ENCODE measurements at places on chromosomes 3 and 15.

DNA sequence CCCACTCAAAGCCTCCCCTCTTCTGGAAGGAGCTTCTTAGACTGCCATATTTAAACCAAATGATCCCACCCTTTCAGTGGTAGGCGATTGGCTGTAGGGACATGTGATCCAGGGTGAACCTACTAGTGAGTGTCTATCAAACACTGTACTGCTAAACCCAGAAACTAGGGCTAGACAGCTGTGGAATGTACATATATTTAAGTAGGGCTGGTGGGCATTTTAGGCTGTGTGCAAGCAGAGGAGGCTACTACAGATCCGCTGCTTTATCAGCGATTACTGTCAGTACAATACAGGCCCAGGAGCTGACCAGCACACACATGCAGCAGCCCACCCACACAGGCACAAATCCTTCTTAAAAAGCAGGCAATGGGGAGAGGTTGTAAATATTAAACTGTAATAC, 15.4 kb upstream of the LARP6 start:
- no peak for DNase-seq

DNA sequence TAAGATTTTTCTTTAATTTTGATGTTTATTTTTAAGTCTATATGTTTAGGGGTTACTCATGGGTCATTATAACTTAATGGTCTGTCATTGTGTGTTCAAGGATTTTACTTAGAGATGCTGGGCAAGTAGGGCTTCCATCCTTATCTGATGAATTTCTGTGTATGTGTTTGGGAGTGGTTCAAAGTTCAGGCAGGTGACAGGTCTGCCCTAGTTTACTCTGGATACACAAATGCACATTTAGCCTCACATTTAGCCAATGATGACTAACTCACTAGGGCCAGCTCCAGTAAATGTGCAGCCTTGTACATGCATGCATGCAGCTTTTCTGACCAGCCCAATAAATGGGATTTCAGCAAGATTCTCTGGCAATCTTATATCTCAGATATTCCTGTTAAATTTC, 554.1 kb downstream of the SI start:
- no peak for DNase-seq

GRCh38 chr3:185983495-185984141, 45.8 kb upstream of the TRA2B start:
- peak; percentile 56 for DNase-seq

GRCh38 chr3:20246662-20247061, 60.7 kb upstream of the SGO1 start:
- no peak for DNase-seq

GRCh38 chr15:64503640-64504039, 43.3 kb downstream of the ZNF609 start:
- DNase-seq = no peak

DNA sequence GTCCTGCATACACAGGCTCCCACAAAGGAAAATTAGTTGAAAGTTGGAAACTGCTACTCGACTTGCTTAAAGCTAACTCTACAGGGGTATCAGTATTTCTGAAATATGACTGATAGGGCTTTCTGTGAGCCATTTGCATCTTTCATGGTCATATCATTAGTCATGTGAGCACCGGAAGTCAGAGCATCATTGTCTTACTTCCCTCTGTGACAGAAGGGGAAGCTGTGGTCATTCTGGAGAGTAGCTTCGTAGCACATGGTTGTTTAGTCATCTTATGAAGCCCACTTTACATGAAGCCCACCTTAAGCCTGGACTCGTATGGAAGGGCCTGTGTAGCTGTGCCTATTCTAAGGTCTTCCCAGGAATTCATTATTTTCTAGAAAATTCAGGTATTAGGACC, 69.0 kb downstream of the COL6A5 start:
- no peak for DNase-seq

DNA sequence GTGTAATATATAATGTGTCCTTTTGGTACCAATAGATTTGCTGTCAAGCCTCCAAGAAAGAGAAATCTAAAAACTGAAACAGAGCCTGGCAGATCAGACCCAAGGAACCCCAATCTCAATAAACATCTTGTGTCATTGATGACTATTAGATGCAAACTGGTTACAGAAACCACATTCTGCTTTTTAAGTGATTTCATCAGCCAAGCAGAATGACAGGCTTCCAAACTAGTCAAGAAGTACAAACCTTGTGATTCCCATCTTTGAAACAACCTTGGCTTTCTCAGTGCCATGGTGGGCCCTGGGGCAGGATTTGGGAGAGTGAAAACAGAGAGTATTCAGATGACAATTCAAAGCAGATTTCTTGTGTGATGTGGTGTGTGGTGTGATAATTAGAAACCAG, 45.6 kb upstream of the STRIT1 start:
- no peak for DNase-seq

DNA sequence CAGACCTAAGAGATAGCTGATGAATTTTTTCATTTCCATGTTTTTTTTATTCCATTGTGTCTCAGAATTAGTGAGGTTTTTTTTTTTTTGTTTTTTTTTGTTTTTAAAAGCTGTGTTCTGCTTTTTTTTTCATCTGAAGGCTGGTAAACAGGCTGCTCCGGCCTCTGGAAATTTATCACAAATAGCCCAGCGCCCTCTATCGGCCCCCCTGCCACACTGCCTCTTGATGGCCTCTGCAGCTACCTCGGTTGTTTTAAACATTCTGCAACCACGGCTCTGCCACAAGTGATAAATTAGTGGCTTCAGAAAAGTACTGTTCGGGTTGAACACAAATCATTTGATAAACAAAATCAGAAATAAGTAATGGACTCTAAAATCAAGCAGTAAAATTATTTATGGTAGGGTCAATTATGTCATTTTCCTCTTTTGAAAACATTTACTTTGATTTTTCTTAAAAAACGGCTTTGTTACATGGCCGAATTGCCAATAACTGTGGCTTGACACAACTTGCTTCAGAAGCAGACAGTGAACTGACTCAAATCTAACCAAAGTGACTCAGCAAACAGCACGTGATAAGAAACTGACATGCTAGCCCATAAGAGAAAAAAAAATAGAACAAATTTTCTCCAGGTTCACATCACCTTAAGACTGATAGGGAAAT, 87.8 kb downstream of the RSL24D1 start:
- DNase-seq = peak; percentile 13

- DNase-seq = no peak
Observed at GRCh38 chr3:23726811-23727548, 78.8 kb upstream of the UBE2E1 start.

- no peak for DNase-seq
Observed at GRCh38 chr3:77718311-77718710, 678.4 kb downstream of the ROBO2 start.

DNA sequence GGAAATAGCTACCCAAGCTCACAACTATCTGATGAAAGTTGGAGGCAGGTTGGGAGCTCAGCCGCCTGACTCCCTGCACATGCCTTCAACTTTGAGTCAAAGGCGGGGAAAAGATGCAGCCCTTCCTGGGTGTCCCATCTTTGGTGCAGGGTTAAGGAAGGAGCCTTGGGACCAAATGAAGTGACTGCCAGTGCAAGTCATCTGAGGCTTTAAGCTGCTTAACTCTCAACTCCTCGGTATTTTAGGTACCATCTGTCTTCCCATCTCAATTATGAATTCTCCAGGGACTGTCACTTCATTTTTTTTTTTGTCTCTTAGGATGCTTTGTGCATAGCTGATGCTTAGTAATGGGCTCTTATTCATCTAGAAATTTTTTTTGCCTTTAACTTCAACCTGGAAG, 408.8 kb upstream of the C2CD4B start:
- no peak for DNase-seq

GRCh38 chr3:23720059-23720458, 85.7 kb upstream of the UBE2E1 start:
- no peak for DNase-seq

GRCh38 chr15:31020542-31020941, 29.1 kb upstream of the MTMR10 start:
- DNase-seq = no peak

DNA sequence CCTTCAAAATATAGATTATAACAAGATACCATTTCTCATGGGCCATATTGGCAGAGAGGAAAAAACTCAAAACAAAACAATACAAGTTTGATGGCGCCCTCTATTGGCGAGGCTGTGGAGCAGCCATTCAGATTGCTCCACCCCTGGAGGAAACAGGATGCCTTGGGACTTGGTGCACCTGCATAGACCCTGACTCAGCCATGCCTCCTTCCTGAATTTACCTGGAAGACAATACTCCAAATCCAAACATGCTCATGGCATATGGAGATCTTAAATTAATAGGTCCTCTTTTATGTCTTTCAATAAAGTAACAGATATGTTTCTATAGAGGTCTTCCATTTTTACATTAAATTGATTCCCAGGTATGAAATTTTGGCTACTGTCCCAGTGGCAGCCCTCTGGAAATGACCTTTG, 90.0 kb downstream of the APBA2 start:
- DNase-seq = peak; percentile 67

- DNase-seq = no peak
Observed at GRCh38 chr15:68830141-68830785, 9.6 kb upstream of the ANP32A start.

GRCh38 chr3:194395778-194396538, 3.1 kb downstream of the GP5 start:
- DNase-seq = no peak

GRCh38 chr3:36032180-36033047, 347.9 kb upstream of the STAC start:
- no peak for DNase-seq

DNA sequence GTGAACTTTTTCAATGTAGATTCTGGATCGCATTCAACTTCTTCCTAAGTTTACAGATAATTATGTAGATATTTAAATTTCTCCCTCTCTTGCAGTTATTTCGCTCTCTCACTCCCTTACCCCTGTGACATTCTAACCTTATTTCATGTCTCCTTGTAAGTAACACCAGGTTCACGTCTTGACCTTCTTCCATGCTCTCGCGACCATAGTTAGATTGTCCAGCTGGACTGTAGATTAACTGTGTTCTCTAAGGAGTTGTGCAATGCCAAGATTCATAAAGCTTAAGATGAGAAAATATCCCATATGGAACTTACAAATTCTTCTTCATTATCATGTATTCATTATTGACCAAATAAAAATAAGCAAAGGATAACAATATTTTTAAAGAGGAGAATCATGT, 430.5 kb downstream of the GABRG3 start:
- no peak for DNase-seq

DNA sequence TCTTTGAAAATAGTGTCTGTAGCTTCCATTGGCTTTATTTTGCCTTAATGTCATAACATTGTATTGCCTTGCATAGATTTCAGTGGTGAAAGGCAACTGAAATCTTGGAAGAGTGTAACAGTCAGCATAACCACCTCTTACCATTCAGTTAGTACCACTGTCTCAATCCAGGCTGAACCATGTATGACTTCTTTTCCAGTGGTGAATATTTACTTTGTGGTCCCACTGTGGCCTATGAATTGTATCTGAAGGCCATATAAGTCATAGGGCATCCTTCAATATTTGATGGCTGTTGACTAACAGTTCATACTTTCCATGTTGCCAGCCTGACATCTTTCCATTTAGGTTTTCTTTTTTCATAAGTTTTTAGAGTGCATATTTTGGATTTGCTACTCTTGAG, 38.4 kb downstream of the MED12L start:
- DNase-seq = no peak

DNA sequence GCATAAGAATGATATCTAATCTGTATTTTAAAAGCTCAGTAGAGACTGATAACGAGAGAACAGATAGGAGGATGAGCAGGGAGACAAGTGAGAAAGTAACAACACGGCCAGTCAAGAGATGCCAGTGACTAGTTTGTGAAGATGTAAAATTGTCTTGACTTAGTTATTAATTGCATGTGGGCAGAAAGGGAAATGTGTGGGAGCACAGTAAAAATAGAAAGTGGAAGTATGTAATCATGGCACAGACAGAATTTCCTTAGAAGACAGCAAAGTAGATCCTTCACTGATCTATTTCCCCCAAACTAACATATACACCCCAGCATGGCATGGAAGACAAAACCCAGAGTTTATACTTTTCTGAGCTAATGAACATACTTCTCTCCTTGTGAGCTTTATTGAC, 344.5 kb downstream of the FGF12 start:
- DNase-seq = no peak

DNA sequence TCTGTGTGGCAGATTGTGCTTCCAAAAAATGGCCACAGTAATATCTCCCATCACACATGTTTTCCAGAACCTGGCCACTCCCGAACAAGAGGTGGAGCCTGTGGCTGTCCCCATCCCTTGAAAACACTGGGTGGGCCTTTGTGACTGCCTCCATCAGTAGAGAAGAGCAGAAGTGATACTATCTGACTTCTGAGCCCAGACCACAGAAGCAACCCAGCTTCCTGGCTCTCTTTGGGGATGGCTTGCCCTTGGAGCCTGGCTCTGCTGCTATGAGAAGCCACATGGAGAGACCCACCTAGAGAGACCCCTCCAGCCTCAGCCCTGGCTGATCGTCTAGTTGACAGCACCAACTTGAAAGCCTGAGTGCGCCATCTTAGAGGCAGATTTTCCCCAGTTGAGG, 39.8 kb upstream of the CMTM8 start:
- no peak for DNase-seq

- DNase-seq = no peak
Observed at GRCh38 chr3:347581-347980, 151.0 kb downstream of the CHL1 start.

DNA sequence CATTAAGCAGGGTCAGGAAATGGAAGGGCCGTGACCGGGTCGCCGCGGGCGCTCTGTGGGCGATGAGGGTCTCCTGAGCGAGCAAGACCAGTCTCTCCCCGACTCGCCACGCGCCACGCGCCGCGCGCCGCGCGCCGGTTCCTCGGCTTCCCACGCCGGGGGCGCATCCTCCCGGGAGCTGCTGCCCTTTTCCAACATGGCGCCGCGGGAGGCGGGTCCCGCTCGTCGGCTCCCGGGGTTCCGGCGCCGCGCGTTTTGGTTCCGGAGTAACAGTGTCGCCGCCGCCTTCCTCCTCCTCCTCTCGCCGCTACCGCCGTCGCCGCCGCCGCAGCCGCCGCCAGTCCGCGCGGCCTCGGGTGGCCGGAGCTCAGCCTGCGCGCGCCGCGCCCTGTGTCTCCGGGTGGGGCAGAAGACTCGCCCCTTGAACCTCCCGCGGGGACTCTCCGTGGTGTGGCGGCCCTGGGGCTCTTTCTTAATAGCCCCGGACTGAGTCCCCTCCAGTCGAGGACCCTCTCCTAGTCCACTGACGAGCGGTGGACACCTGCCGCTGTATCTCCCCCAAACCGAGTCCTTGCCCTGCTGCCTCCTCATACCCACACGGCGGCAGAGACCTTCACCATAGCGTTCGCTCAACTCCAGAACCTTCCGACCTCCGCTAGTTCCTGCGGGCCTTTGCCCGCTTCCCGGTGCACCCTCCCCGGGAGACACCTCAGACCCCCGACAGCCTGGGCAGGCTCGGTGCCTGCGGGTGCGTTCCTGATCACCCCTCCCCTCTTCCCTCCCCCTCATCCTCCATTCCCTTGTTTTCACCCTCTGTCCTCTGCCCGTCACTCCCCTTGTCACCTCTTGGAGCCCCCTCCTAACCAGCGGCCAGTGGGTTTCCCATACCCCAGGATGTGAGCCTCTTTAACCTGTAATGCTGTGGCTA, at the start of gene MAP2K5:
Gene MAP2K5, plus strand, starts transcription at position 284 of the 928 bp plus-strand sequence. Its CDS starts 633 bp downstream, at position 917.
- peak; percentile 62 for DNase-seq

- no peak for DNase-seq
Observed at GRCh38 chr3:6425289-6425820, 435.6 kb upstream of the GRM7 start.

- DNase-seq = no peak
Observed at GRCh38 chr3:111351334-111351733, 190.7 kb upstream of the CD96 start.

GRCh38 chr3:97863031-97863430, 41.2 kb downstream of the CRYBG3 start:
- DNase-seq = no peak

GRCh38 chr15:91867581-91868026, 14.1 kb downstream of the SLCO3A1 start:
- DNase-seq = no peak

- DNase-seq = peak; percentile 33
Observed at GRCh38 chr15:74955796-74956647, 550 bp downstream of the RPP25 start.

All from effector memory CD8-positive, alpha-beta T cell (primary cell).